ENCODE measurements at places on chromosomes 11 and 22.

DNA sequence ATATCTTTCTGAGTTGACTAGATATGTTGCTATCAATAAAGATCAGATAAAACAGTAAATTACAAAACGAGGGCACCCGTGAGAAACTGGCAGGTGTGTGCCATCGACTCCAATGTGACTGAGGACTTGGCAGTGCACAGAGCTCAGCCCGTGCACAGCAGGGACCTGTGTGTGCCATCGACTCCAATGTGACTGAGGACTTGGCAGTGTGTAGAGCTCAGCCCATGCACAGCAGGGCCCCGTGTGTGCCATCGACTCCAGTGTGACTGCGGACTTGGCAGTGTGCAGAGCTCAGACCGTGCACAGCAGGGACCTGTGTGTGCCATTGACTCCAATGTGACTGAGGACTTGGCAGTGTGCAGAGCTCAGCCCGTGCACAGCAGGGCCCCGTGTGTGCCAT is 347.2 kb upstream of the B3GAT1 start:
- no peak for DNase-seq

- DNase-seq: no peak
Measured at GRCh38 chr11:13669544-13670488, 1.3 kb downstream of the FAR1 start.

- DNase-seq: peak; percentile 99
Measured at GRCh38 chr11:57778318-57779037, 16.9 kb downstream of the CTNND1 start.

GRCh38 chr11:95443386-95443785 is 212.4 kb upstream of the SESN3 start:
- no peak for DNase-seq

GRCh38 chr11:35953081-35953760 is 9.4 kb downstream of the LDLRAD3 start:
- DNase-seq: no peak

- no peak for DNase-seq
Measured at GRCh38 chr11:129258205-129258604, 66.1 kb upstream of the ARHGAP32 start.

GRCh38 chr11:78131956-78132355 is 7.5 kb downstream of the ALG8 start:
- no peak for DNase-seq

DNA sequence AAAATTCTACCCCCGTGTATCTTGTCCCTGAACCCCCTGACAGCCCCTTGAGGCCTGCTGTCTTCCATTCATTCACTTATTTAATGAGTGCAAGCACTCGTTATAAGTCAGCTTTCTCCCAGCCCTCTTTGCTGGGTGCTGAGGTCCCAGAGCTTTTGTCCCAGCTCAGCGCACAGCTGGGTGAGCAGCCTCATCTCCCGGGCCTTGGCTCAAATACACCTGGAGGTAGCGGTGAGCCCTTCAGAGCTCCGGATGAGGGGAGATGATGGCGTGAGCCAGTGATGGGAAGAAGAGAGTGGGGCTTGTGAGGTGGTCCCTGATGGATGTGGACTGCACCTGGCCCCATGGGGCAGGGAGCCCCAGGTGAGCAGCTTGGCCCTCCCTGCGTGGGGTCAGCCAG is 18.1 kb upstream of the ARHGAP8 start:
- DNase-seq: no peak

DNA sequence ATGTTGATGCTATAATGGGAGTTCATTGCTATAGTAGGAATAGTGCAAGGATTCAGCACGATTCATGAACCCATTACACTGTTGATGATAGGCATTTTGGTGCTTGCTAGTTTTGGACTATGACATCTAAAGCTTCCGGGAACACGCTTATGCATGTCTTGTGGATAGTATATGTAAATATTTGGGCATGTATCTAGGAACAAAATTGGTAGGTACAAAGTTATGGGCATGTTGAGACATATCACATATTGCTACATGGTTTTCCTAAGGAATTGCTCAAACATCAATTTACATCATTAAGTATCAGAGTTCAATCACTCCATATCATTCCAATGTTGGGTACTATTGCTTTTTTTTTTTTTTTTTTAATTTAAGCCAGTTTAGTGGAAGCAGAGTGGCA is 1103.2 kb downstream of the TBC1D22A start:
- no peak for DNase-seq

DNA sequence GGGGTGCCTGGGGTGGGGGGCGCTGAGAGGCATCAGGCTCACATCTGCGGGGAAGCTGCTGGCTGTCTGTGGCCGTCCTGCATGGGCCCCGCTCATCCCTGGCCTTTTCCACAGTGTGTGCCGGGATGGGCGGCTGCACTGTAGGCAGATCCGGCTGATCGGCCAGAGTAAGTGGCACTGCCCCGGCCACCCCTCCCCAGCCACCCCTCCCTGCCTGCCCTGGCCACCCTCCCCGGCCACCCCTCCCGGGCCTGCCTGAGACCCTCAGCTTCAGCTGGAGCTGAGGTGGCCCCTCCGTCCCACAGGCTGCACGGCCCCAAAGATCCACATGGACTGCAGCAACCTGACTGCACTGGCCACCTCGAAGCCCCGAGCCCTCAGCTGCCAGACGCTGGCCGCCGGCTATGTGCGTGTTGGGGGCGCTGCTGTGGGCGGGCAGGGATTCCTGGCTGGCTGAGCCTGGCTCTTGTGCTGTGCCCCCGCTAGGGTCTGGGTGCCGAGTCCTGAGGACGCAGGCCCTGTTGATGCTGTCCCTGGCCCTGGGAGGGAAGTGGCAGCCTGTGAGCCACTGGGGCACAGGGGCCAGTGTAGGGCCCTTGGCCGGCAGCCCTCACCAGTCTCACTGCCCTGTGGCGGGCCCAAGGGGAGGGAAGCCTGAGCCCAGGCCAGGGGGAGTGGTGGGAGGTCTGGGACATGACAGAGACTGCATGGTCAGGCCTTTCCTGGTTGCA is 10.9 kb downstream of the MUC2 start:
- no peak for DNase-seq

DNA sequence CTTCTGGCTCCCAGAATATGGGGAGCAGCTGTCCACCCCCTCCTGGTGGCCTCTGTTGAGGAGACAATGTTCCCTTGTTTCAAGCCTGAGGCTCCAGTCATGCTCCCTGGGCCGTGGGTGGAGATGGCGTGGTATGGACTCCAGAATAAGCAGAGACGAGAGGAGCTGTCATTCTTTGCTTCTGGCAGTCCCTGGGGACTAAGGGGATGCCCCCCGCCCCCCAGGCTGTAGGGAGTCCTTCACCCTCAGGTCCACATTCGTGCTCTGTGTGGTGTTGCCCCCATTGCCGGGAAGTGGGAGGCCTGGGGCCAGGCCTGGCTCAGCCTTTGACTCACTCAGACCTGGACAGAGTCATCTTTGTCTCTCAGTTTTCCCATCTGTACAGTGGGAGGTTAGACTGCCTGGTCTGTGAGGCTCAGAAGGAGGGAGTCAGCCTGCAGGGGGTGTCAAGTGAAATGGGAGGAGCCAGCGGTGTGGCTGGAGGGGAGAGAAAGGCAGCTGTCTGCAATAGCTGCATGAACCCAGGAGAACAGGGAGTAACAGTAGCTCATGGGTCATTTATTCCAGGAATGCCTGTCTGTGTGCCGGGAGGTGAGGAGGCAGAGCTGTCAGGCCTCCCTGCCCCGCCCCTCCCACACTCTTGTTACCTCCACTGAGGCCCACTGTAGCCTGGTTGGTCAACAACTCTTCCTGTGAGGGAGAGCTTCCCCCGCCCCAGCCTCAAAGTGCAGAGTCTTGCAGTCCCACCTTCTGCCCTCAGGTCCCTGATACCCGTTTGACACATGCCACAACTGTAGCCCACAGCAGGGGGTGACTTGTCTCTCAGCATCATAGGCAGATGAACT is 6.3 kb downstream of the ARHGEF17 start:
- DNase-seq: no peak

DNA sequence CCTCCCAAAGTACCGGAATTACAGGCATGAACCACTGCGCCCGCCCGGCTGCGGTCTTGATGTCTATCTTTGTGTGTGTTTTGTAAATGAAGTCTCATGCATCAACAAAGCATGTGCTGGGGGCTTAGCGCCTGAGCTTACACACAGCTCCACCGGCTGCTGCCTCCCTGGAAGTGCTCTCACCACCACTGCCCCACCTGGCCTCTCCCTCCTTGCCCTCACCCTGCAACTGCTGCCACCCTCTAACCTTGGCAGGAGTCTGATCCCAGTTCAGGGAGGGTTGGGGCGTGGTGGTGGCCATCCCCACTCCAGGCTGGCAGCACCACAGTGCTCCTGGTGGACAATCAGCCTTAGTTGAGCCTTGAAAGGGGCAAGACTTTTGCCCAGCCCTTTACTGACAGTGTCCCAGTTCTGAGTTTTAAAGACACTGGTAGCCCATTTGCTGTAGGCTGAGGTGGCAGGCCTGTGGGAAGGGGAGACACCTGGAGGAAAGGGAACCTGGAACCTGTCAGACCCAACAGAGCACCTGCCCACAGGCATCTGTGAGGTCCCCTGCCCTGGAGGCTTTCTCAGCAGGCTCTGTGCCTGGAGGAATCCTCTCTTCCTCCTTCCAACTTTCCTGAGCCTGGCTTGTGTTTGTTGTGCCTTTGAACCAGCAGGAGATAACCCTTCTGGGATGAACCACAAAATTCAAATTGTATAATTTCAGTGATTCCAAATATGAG is 42.4 kb upstream of the WEE1 start:
- no peak for DNase-seq

- DNase-seq: no peak
Measured at GRCh38 chr11:2547806-2548205, 103.0 kb downstream of the KCNQ1 start.

DNA sequence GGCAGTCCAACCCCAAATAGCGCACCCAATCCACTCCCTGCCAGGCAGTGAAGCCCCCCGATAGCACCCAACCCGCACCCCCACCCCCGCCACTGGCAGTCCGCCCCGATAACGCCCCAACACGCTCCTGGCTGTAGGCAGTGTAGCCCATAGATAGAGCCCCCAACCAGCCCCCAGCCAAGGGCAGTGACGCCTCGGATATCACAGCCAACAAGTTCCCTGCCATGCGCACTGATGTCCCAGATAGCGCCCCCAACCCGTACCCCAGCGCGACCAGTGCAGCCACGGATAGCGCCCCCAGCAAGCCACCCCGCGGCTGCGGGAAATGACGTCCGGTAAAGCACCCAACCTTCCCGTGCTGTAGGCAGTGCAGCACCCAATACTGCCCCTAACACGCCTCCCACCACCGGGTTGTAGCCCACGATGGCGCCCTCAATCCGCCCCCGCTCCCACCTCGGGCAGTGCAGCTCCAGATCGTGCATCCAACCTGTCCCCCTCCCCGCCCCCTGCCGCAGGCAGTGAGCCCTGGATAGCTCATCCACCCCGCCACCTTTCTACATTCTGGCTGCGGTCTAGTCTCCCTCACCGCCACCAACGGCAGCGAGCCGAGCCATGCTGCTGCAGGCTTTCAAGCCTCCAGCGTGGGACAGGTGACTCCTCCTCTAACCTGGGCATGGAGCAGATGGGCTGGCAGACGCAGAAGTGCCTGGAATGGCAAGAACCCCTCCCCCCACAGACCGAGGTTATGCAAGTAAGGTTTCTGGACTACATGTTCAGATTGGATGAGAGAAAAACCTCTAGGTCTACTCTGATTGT is 625 bp downstream of the RFPL2 start:
- DNase-seq: no peak

DNA sequence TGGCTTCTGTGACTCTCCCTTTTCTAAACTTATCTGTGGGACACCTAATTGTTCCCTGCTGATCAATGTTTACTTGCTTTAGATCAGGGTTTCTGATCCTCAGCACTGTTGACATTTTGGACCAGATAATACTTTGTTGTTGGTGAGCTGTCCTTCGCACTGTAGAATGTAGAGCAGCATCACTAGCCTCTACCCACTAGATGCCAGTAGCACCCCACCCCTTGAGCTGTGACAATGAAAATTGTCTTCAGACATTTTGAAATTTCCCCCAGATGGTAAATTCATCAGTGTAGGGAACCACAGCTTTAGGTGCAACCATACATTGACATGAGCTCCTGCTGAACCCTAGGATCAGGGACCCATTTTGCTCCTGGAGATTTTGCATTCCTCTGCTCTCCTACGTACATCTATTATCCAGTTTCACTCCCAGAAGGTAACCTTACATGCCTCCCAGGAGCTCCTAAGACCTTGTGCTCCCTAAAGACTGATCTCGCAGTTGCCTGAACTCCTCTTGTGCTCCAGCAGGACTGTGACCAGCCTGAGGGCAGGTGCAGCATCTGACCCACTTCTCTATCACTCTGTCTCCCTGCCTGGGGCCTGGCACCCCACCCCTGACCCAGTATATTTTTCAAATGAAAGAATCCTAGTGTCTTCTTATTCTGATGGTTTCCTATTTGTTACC is 107.8 kb downstream of the FAR1 start:
- no peak for DNase-seq

DNA sequence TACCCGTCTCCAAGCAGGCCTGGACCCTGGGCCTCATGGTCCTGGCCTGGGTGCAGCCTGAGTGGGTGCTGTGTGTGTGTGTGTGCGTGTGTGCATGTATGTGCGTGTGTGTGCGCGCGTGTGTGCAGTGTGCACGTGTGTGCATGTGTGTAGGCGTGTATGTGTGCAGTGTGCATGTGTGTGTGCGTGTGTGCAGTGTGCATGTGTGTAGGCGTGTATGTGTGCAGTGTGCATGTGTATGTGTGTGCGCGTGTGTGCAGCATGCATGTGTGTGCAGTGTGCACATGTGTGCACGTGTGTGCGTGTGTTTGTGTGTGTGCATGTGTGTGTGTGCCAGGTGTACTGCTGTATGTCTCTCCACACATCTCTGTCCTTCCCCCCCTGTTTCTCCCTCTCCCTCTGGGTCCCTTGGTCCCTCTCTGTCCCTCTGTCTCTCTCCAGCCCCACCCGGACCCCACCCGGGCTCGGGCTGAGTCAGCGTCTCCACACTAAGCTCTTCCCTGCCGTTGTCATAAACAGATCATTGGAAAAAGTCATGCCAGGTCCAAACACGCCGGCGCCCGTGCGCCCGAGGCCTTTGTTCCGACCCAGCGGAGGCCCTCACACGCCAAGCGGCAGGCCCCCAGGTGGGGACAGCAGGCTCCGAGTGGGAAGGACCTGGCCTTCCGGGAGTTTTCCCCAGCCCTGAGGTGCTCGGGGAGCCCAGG is 34.0 kb downstream of the WNT7B start:
- DNase-seq: no peak

GRCh38 chr11:40517122-40517521 is 942.3 kb downstream of the LRRC4C start:
- no peak for DNase-seq

- DNase-seq: peak; percentile 56
Measured at GRCh38 chr11:123111465-123111864, 49.5 kb upstream of the HSPA8 start.

- no peak for DNase-seq
Measured at GRCh38 chr11:92383430-92383829, 158.8 kb downstream of the FAT3 start.

DNA sequence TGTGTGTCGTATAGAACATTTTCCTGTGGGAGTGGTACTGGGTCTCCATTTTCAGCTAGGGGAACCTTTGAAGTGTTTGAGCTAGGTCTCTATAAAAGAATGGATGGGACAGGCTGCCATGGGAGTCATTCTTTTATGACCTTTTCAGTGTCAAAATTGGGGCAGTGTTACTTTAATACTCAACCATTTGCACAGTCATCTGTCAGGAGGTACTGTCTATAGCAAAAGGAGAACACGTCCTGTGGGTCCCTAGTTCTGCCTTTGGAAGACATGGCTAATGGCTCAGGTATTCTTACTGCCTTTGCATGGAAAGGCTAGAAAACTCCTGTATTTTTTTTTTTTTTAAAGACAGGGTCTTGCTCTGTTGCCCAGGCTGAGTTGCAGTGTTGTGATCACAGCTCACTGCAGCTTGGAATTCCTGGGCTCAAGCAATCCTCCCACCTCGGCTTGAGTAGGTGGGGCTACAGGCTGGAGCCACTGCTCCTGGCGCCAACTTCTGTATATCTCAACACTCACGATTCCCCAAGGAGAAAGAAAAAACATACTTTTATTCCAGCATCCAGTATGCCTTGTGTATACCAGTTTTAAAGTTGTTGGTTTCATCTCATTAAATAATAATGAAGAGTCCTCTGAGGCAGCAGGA is 2.1 kb upstream of the ATF4 start:
- no peak for DNase-seq

Data from kidney capillary endothelial cell (primary cell).